CD4-positive, alpha-beta T cell treated with Interleukin-15 for 4 hours (primary cell): ENCODE measurements at places on chromosomes 5 and 9.

DNA sequence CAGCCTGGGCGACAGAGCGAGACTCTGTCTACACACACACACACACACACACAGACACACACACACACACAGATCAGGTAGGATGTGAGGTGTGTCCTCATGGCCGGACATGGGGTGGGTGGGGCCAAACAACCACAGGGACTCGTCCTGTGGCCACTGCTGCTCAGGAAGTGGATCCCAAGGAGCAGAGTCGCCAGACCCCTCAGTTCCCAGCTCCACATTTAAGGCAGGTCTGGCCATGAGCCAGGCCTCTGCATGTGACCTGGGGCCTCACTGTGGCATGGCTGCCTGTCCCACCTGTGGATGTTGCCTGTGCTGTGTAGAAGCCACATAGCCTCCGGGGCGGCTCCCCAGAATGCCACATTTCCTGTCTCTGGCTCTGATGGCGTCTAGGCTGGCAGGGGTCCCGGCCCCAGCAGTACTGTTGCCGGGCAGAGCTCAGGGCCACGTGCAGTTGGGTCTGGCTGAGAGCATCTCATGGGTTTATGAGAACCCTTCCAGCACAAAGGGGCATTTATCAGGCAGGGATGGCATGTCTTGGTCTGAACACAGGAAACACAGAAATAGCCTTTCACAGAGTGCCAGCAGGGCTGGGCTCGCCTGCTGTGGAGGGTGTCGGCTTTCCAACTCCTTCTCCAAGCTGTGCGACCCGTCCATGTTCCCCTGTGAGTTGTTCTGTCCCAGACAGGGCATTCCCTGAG, 9.9 kb upstream of the NINJ1 start:
- DNase-seq, result peak; percentile 56

DNA sequence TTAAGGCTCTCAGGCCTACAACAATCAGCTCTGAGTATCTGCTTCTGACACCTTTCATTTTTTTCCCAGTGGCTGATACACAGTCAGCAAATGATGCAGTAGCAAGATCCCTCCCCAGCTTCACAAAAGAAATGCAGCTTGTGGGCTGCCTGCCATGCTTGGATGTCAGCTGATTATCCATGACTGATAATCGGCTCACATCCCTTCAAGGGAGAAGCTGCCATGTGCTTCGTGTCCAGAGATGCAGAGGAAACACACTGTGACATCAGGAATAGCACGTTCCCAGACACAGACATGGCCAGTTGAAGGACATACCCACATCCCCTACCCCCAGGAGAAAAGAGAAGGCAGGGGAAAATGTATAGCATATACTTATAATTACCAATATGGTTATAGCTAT, 27.9 kb downstream of the TMEM215 start:
- DNase-seq, result no peak

- no peak for DNase-seq
Observed at GRCh38 chr5:12460493-12461261, 556.4 kb upstream of the CTNND2 start.

- no peak for DNase-seq
Observed at GRCh38 chr5:65015767-65016166, 247.0 kb downstream of the CWC27 start.

DNA sequence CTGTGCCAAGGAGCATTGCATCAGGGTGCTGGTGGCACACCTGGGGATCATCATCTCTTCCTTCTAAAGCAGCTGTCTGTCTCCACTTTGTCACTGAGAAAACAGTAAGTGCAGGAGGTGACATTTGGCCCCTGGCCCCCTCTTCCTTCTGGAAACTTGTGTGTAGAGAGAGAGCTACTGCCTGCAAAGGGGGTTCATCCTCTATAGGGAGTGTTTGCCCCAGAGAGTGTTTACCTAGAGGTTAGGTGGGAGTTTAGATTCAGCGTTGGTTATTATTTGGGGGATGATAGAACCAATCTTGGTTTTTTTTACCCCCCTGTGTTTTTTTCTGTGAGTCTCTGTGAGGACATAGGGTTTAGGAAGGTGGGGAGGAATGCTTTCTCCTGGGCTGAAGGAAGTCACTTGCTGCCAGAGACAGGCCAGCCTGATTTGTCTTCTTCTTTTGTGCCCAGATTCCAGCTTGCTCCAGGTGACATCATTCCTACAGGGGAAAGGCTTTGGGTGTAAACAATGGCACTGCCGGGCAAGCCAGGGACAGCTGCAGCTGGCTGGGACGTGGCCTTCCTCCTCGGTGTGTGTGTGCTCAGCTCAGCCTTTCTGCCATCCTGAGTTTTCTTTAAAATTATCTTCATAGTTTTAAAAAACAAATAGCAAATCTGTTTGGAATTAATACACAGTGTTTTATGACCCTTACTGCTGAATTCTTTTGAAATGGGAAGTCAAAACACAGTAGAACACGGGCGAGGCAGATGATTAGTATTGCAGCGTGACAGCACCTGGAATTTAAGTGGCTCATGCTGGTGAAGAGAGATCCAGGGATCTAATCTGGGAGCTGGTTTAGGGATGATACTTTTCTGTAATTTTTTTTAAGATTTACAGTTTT, 24.5 kb downstream of the PRRC2B start:
- no peak for DNase-seq

- no peak for DNase-seq
Observed at GRCh38 chr9:99936947-99937587, 30.6 kb downstream of the STX17 start.
